ENCODE measurements at places on chromosomes 7 and 10.

GRCh38 chr10:102949916-102950315 is 31.8 kb downstream of the CNNM2 start:
- no peak for DNase-seq

DNA sequence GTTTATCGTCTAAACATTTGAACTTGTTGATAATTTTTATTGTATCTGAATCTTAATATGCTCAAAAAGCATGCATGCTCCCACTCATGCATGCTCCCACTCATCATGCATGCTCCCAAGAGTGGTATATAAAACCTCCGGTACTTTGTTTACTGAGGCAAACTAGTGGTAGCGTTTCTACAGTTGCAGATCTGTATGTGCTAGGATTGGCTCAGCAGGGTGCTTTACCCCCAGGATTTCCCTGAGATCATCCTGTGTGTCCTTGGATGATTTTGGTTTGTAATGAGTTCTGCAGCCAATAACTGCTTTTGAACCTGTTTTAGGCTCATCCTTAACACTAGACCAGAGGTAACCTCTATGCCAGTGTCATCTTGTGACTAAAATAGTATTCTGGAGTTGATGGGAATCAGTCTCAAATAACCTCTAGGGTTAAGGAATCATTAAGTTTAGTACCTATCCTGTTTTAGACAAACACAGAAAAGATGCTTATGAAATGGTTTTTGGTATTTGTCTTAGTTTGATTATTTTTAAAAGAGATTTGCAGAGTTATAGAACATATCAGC is 40.4 kb downstream of the PHTF2 start:
- no peak for DNase-seq

DNA sequence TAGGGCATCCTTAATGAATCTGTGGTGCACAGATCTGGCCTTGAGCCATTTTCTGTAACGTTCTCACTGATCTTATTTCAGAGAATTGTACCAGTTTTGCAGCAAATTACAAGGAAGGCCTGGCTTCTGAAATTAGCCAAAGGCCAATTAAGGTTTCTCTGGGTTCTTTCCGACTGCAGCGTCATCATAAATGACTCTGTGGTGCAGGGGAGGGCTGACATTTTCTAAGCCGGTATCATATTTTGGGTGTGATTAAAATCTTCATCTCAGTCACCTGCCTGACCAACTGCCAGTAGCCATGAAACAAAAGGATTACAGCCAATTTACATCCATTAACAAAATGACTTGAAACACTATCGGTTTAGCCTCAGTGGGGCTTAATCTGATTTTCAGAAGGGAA is 363.7 kb downstream of the ADRA2A start:
- no peak for DNase-seq

- DNase-seq: no peak
Measured at GRCh38 chr7:42426163-42426562, 189.2 kb upstream of the GLI3 start.

DNA sequence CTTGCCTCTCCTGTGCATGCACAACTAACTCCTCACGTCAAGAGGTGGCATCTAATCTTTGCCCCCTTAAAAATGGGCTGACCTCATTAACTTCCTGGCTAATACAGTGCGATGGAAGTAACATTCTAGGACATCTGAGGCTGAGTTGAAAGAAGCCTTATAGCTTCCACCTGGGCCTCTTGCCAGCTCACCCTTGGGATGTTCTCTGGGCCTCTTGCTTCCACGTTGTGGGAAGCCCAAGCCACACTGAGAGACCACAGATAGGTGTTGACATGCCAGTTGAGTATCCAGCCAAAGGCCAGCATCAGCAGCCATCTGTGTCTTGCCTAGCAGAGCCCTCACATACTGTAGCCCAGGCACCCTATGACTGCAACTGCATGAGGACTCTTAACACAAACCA is 60.8 kb upstream of the GDF10 start:
- no peak for DNase-seq

GRCh38 chr7:148481971-148482626 is 108.5 kb upstream of the C7orf33 start:
- DNase-seq: no peak

DNA sequence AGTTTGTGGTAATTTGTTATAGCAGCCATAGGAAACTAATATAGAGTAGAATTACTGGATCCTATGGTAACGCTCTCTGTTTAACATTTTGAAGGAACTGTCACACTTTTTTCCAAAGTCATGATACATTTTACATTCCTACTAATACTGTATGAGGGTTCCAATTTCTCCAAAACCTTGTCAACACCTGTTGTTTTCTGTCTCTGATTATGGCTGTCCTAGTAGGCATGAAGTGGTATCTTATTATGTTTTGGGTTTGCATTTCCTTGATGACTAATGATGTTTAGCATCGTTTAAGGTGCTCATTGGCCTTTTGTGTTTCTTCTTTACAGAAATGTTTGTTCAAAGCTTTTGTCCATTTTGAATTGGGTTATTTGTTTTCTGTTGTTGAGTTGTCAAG is 69.6 kb downstream of the VPS50 start:
- no peak for DNase-seq

- DNase-seq: peak; percentile 90
Measured at GRCh38 chr10:6086375-6087233, 2.2 kb upstream of the RBM17 start.

DNA sequence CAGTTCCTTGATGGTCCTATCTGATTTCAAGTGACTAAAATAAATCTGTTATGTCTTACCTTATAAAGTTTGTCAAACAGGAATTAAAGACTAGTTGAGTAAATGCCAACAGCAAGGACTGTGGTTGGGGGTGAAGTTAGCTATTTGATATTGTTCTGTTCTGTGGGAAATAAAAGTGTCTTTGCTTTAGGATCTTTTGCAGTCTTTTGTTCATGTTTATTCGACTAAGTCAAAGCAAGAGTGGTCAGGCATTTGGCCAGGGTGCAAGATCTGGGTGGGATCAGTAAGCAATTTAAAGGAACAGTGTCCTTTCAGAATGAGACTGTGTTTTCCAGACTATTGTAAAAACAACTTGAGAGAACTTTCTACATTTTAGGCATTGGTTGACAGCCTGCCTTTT is at the start of gene COL28A1:
TSS of gene COL28A1 (minus strand) at position 183 of the 400 bp plus-strand sequence. CDS start 2,998 bp downstream, outside the sequence.
- DNase-seq: no peak

GRCh38 chr7:128201067-128201689 is 39.9 kb upstream of the LEP start:
- DNase-seq: no peak

DNA sequence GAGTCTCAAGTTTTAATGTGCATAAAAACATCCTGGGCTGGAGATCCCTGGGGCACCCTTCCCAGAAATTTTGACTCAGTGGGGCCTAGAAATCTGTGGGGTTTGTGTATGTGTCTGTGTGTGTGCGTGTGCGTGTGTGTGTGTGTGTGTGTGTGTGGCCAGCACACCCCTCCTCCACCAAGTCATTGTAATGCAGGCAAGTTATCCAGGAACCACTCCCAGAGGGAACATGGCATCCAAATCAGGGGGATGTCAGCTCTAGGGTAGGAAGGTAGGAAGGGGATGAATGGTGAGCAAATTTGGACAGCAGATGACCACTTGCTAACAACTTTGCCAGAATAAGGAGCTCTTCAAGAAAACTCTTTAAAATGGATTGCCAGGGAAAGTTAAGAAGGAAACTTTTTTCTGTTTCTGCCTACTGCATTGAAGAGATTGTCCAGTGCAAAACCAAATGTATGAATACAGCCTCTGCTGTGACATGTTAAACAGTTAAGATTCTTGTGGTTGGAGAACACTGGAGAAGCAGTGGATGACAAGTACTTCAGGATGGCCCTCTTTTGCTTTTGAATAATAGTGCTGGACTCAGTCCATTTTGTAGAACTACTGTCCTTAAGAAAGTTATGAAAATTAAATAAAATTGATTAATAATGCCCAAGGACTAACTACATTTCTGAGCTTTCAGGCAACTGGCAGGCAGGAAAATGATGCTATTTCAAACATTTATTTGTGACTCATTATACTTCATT is 12.3 kb downstream of the STAMBPL1 start:
- no peak for DNase-seq

DNA sequence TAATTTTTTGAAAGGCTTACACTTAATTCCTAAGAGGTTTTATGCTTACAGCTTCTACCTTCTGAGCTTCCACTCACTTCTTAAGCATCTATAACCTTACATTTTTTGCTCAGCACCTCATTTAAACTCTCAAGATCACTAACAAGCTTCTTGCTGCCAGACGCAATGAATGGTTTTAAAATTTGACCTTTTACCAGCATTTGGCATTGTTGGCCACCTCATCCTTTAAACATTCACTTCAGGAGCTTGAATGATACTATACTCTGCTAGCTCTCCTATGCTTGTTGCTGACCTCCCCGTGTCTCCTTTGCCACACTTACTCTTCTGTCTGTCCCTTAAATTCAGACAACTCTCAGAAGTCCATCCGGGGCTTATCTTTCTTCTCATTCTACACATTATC is 37.7 kb upstream of the ODAD2 start:
- no peak for DNase-seq

GRCh38 chr10:126839094-126839761 is 66.0 kb upstream of the DOCK1 start:
- DNase-seq: no peak

- no peak for DNase-seq
Measured at GRCh38 chr10:26355241-26355640, 82.9 kb upstream of the APBB1IP start.

DNA sequence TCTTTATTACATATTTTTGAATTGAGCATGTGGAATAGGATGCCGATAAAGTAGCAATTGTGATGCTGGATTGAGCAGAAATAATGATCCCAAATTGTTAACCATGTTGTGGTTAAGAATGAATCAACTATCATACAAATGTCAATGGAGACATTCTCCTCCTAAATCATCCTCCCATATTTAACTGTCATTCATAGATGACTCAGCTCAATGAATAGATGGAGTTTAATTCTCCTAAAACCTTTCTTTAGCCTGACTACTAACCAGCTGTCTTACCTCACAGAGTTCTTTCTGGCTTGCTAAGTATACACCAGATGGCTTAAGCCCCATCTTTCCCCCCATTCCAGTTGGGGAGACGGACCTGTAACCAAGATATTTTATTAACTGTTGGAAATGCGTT is 23.4 kb upstream of the NPS start:
- DNase-seq: no peak

GRCh38 chr7:76381814-76382213 is 23.0 kb upstream of the YWHAG start:
- no peak for DNase-seq

- no peak for DNase-seq
Measured at GRCh38 chr10:34134602-34135001, 680.5 kb downstream of the PARD3 start.

GRCh38 chr10:86914734-86915133 is 42.7 kb downstream of the MMRN2 start:
- DNase-seq: no peak

GRCh38 chr7:137801003-137801402 is 45.8 kb downstream of the DGKI start:
- no peak for DNase-seq

Data from hematopoietic multipotent progenitor cell treated with erythropoietin and hydrocortisone succinate and interleukin-3 and kit ligand, for 17 days (in vitro differentiated cells).